ENCODE measurements at places on chromosomes 11 and 22.

DNA sequence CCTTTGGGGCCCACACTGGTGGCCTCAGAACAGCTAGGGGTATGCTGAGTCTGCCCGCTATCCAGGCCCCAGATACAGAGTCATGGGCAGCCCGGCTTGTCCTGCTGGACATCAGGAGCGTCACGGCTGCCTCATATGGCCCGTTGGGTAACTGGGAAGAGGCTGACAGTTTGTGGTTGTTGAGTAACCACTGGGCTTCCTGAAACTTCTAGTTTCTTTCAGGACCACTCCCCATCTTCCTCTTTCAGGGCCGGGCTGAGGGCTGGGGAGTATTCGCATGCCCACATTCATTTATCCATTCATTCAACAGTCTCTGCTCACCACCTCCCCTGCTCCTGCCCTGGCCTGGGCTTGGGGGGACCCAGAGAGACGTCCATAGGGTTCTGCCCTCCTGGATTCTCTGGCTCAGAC lies 13.4 kb upstream of the P2RY2 start:
- no peak for DNase-seq

- peak; percentile 41 for DNase-seq
These were observed 714 bp downstream of the SDF2L1 start for GRCh38 chr22:21642584-21643448.

DNA sequence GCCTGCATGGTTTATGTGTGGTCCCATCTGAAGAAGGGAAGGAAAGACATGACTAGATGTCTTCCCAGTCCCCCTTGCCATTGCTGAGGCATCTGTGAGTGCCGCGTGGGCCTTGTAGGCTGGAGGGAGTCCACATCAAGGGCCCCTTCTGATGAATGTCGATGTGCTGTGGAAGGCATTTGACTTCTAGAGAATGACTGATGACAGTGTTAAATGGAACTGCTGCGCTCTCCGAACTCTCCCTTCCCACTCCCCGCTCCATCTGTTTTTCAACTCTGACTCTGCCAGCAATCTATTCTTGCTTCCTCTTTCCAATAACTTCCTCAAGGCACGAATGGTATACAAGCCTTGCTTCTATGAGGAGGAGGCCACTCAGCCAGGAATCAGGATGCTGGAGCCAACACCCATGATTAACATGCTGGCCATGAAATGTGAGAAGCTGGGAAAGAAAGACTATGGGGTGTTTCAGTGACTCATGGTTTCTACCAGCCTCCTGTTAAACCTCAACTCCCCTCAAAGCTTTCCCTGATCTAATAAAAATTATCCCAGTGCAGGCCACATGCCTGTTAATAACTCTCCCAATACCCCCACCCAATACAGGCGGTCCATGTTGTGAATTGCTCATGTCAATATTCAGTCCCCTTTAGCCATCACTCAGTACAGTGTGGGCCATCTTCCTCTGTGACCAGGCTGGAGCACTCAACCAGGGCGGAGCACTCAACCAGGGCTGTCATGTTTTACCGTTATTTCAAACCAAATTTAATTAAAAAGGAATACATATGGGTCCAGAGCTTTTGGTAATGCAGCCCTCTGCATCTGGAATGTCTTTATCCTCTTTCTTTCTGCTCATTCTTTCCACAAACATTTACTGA lies 46.4 kb upstream of the TBCEL start:
- DNase-seq, result peak; percentile 64

GRCh38 chr11:20024172-20024935 lies 135.9 kb downstream of the DBX1 start:
- DNase-seq, result no peak

DNA sequence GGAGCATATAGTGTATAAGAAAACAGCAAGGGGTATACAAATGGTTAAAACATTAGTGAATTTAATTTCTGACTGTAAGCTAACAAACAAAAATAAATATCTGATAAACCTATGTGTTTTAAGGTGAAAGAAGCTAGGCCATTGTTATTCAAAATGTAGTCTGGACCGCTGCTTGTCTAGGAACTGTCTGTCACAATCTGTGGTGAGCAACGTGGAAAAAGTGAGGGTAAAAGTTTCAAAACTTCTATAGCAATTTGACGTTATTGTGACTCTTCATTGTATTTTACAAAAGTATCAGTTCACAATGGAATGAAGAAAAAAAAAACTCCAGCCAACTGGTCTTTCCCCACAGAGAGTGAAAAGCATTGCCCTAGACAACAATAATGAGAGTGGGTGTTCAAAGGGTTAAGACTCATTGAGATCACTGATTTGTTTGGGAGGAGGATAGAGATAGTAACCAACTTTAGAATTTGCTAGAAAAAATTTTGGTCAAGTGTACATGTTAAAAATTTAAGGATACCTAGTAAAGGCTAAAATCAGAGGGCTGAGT lies 79.1 kb downstream of the UVRAG start:
- no peak for DNase-seq

DNA sequence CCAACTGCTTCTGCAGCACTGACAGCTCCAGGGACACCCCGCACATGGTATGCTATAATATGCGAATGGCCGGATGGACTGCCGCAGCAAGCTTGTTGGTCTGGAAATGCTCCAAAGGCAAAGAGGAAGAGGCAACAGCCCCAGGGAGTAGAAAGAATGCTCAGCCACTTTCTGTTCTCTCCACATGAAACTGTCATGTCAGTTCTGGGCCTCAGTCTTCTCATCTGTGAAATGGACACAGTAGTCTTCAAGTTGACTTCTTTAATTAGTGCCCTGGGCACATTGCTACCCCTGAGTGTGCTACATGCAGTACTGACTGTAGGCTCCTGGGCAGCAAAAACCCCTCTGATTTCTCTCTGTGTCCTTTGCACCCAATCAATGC lies 19.9 kb downstream of the IL10RA start:
- no peak for DNase-seq

GRCh38 chr11:12102588-12103410 lies 7.6 kb upstream of the MICAL2 start:
- no peak for DNase-seq

Measured in fibroblast of lung (primary cell).